Progenitor cell of endocrine pancreas (in vitro differentiated cells): ENCODE measurements at places on chromosomes 12 and 14.

DNA sequence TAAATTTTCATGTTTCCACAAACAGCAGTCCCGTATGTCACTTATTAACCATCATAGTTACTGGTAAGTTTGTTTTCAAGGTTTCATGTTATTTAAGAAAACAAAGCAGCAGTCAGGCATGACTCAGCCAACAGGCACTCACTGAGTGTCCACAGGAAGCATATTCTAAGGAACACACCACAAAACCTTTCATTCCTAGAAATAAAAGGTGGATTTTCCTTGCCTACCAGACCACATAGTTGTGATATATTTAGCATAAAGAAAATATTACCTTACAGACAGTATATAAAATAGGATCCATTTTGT lies 143.3 kb upstream of the AVPR1A start:
- no peak for DNase-seq

- DNase-seq, result no peak
Measured at GRCh38 chr12:105562199-105562971, 231.9 kb downstream of the C12orf75 start.

DNA sequence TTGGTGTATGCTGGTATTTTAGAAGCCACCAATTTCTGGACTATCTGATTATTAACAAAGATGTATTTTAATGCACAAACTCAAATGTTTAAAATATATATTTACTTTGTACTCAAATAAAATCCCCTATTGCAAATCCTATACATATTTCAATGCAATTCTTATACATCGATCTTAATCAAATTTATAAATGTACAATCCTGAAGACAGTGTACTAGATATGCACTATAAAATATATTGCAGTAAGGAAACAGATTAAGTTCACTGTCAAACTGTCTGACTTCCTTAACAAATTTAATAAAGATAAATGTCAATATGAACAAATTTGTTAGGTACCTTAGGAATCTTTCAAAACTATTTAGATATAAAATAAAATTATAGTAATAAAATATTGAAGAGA lies 43.9 kb downstream of the FOXA1 start:
- DNase-seq, result no peak

DNA sequence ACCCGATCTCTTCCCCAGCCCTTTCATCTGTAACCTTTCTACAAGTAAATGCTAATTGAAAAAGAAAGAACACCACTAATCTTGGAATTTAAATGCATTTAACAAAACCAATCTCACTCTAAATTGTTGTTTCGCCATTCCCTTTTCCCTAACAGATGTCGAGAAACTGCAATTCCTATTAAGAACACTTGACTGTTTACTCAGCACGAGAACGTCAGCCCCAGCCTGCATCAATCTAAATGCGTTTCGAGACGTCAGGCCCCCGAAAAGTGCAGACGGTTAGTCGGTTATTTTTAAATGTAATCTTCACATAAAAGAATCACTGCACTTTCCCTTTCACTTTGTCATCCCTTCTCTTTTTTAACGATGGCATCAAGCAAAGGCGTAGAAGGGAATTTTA lies 837.6 kb downstream of the VRK1 start:
- no peak for DNase-seq

DNA sequence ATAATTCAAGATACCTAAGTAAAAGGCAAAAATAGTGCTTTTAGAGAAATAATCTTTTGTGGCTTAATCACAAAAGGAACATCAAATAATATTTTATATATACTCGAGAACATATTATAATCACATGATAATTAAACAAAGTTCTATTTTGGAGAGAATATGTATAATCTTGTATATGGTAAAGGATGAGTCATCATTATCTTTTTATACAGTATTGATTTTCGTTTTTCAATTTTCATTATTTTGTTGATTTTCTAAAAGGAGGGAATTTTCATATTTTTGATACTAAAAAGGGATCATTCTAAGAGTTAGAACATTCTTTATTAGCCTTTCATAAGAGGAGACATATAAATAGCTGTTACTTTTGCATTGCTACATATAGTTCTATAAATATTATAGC lies 77.3 kb upstream of the TTC7B start:
- DNase-seq, result no peak

- no peak for DNase-seq
Measured at GRCh38 chr14:94696518-94696917, 73.4 kb downstream of the GSC start.

- DNase-seq, result no peak
Measured at GRCh38 chr12:14283489-14284144, 81.9 kb upstream of the ATF7IP start.

DNA sequence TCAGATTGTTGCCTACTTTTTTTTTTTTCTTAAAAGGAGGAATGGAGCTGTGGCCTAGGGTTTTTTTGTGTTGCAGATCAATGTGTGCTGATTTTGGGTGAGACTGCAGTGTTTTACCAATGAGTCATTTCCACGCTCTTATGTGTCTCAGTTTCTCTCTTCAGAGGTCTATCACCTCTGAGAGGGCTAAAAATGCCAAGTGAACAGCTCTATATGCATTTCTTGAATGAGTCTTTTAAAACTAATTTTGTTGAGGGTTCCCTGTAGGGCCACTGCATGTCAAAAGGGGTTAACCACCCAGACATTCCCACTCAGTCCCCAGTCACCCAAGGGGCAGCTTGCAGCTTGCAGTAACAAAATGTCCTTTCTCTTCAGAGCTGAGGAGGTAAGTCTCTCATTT lies 24.3 kb upstream of the GLIPR1L2 start:
- no peak for DNase-seq

- no peak for DNase-seq
Measured at GRCh38 chr12:125142601-125143000, 77.4 kb downstream of the AACS start.

- no peak for DNase-seq
Measured at GRCh38 chr14:85241022-85241855, 288.7 kb upstream of the FLRT2 start.
